Activated CD8-positive, alpha-beta memory T cell treated with anti-CD3 and anti-CD28 coated beads, Interleukin-2, amount 10 ng/mL, durations not matched to agents 7 days and 5 days (primary cell): ENCODE measurements at places on chromosomes 12 and 14. TPM values are rescaled to one million over a fixed set of nuclear protein-coding genes. Genes with fewer than 3 reads are reported as not detected.

DNA sequence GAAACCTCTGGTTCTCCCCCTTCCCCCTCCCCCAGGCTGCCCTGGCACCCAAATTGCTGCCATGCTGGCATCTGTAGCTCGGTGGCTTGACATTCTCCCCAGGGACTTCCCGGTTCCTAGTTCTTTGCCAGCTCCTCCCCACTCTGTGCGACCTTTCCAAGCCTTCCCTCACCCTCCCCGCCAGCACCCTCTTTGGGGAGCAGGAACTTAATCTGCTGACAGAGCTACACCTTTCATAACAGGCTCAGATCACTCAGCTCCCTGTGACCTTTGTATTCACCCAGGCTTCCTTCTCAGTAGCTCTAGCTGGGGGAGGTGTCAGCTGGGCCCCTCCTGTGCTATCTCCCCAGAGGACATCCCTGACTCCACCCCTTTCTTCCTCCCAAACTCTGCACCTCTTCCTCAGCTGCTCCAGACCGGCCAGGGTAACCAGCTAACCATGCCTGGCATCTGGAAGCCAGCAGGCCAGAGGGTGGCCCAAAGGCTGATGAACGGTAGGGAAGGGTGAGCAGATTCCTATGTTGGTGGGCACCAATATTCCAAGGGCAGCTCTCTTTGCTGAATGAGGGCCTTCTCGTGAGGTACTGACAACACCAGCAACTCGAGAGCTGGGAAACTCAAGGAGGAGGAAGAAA lies 1.8 kb upstream of the COX14 start:
- H3K36me3 ChIP-seq = peaks cover 5% of the 10 kb centered on the region
- H3K27ac ChIP-seq = peak overlapping the region; percentile 66

DNA sequence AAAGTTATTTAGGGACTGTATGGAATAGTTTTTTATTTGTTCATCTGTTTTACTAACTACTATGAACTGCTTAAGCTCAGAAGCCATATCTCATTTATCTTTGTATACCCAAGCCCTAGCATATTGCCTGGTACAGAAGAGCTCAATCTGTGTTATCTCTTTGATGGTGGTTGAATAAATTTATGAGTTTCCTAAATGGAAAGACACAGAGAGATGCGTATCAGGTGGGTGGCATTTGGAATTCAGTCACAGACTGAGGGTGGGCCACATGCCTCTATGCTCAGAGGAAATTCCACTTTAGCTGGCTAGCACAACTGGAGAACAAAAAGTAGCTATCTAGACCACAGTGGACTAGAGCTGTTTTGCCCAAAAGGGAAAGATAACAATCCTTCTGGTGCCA lies 145.5 kb downstream of the SLC6A15 start:
- DNase-seq = no peak
- no peaks in the 10 kb centered on the region for H3K4me1 ChIP-seq
- no peaks in the 10 kb centered on the region for H3K36me3 ChIP-seq
- no peaks in the 10 kb centered on the region for H3K27me3 ChIP-seq
- no peak overlapping the region for H3K4me3 ChIP-seq

DNA sequence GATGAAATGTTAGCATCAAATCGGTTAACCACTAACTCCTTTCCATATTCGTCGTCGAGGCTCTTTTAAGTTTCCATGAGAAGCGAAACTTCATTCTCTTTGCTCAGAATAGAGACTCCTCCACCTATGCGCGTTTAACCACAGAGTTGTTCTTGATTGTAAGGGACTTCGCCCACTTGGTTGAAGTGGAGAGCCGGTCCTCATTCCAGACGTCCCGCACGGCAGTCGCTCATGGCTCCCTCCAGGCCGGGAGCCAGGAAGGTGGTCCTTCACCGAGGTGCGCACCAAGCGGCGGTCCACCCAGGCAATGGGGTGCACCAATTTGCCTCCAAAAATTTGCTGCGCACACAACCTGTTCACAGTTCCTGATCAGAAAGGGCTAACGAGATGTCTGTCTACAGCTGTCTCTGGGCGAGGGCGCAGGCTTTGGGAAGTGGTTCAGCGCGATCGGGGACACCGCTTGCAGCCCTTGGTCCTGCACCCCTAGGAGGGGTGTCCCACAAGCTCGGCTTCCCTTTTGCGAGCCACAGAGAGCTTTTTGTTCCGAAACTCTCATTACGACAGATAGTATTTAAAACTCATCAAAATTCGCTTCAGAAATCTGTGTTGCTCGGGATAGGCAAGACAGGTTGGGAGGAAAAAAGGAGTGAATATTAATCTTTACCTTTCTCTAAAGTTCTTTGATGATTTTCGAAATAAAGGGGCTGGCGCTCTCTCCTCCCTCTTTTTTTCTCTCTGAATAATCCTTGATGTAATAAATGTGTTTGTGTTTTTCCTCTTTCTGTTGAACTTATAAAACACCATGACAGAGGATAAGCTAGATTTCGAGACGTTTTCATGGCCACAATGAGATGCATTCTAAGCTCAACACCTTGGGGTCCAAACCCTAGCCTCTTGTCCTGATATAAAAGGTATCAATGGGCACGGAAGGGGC lies 6.4 kb upstream of the ALX1 start:
- DNase-seq = no peak
- no peak overlapping the region for H3K4me3 ChIP-seq
- H3K27ac ChIP-seq = no peak overlapping the region
- H3K27me3 ChIP-seq = peaks cover 41% of the 10 kb centered on the region
- peaks cover 3% of the 10 kb centered on the region for H3K4me1 ChIP-seq

DNA sequence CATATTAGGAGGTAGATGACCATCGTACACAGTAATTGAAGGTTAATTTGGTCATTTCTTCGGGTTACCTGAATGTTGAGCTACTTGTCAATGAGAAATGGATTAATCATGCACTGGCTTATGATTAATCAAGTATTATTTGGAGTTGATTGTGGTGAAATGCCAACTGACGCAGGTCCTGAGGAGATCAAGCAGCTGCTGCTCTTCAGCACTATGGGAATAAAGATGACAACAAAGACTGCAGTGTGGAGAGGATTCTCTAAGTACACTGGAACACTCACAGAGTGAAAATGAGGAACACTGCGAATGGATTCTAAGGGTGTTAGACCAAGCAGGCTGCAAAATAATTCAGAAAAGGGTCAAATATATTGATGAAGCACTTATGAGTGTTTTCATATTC lies 202.8 kb upstream of the DIO2 start:
- no peak overlapping the region for H3K4me3 ChIP-seq
- H3K27ac ChIP-seq = no peak overlapping the region
- H3K4me1 ChIP-seq = no peaks in the 10 kb centered on the region
- no peaks in the 10 kb centered on the region for H3K27me3 ChIP-seq

- no peak for DNase-seq
- no peaks in the 10 kb centered on the region for H3K4me1 ChIP-seq
- H3K4me3 ChIP-seq = no peak overlapping the region
- H3K27me3 ChIP-seq = peaks cover 9% of the 10 kb centered on the region
- no peak overlapping the region for H3K27ac ChIP-seq
- H3K36me3 ChIP-seq = no peaks in the 10 kb centered on the region
Measured at GRCh38 chr12:127214186-127214585, 1052.8 kb upstream of the TMEM132C start.

- no peak for DNase-seq
- H3K27ac ChIP-seq = no peak overlapping the region
- no peaks in the 10 kb centered on the region for H3K4me1 ChIP-seq
- H3K4me3 ChIP-seq = no peak overlapping the region
- no peaks in the 10 kb centered on the region for H3K36me3 ChIP-seq
- peaks cover 3% of the 10 kb centered on the region for H3K27me3 ChIP-seq
Measured at GRCh38 chr12:29744365-29744764, 39.4 kb downstream of the TMTC1 start.

GRCh38 chr14:74257078-74257940 lies 18.1 kb downstream of the VSX2 start:
- H3K36me3 ChIP-seq = no peaks in the 10 kb centered on the region
- peak; percentile 67 for DNase-seq
- peak overlapping the region; percentile 70 for H3K4me3 ChIP-seq
- no peak overlapping the region for H3K27ac ChIP-seq
- peaks cover 9% of the 10 kb centered on the region for H3K4me1 ChIP-seq
- H3K27me3 ChIP-seq = peaks cover 35% of the 10 kb centered on the region

GRCh38 chr14:67577181-67577808 lies 22.8 kb downstream of the PIGH start:
- no peaks in the 10 kb centered on the region for H3K36me3 ChIP-seq
- H3K4me1 ChIP-seq = peaks cover 12% of the 10 kb centered on the region
- no peak overlapping the region for H3K27ac ChIP-seq
- H3K4me3 ChIP-seq = no peak overlapping the region
- H3K27me3 ChIP-seq = peaks cover 3% of the 10 kb centered on the region

DNA sequence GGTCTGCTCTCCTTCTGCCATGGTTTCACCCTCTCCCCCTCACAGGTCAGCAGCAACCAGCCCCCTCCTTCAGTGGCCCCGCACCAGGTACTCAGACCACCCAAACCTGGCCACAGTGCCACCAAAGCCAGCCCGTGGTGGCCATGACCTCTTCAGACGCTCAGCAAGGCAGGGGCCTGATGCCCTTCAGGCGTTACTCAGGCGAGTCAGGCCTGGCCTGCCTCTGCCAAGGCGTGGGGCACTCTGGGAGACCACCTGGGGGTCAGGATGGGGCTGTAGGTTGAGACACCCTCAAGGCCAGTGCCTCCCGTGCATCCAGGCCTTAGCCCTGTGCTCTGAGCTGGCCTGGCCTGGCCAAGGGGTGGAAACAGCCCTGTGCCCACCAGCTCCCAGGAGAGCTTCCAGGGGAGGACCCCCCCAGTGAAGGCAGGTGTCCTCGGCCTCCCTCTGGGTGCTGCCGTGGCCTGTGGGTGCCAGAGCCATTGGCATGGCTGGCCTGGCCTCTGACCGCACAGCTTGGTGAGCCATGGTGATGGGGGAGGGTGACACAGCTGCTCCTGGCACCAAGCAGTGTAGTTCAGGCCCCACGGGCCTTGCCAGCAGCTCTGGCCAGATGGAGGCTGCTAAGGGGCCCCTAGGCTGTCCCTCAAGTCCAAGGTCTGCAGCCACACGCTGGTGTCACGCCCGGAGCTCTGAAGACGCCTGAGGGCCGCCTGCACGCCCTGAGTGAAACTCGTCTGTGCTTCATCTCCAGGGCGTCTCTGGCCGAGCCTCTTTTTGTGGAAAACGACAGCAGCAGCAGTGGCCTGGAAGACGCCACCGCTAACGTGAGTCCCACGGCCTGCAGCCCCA lies 15.1 kb downstream of the XRCC3 start:
- peaks cover 11% of the 10 kb centered on the region for H3K36me3 ChIP-seq
- no peaks in the 10 kb centered on the region for H3K27me3 ChIP-seq
- no peak overlapping the region for H3K27ac ChIP-seq

DNA sequence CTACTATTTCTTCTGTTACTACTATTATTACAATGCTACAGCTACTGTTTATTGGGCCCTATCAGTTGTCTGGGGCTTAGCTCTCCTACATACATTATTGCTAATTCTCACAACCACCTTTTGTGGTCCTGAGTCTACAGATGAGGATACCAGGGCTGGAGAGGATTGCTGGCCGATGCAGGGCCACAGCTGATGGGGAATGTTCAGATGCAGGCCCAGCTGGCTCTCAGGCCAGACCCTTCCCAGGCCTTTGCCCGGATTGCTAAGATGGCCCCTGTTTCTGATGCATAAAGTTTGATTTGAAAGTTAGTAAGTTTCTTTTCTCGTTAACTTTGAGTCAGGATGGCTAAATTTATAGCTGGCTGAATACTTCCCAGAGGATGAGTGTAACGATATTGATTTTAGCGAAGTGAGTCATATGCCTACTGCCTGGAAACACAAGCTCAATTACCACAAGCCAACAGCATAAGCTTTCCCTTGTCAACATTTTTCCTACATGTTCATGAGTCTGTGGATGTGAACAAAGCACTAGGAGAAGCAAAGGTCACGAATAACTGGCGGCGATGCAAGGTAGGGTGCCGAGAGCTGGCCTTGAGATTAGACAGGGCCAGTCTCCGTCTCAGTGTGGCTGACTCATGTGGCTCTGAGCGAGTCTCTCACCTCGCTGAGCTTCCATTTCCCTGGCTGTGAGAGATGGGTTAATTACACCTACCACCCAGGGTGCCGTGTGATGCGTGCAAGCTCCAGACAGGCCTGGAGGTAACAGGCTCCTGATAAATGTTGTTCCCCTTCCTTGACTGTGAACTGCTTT lies 111.0 kb downstream of the BEGAIN start:
- no peaks in the 10 kb centered on the region for H3K4me1 ChIP-seq
- no peak for DNase-seq
- no peaks in the 10 kb centered on the region for H3K36me3 ChIP-seq
- no peaks in the 10 kb centered on the region for H3K27me3 ChIP-seq
- no peak overlapping the region for H3K27ac ChIP-seq

DNA sequence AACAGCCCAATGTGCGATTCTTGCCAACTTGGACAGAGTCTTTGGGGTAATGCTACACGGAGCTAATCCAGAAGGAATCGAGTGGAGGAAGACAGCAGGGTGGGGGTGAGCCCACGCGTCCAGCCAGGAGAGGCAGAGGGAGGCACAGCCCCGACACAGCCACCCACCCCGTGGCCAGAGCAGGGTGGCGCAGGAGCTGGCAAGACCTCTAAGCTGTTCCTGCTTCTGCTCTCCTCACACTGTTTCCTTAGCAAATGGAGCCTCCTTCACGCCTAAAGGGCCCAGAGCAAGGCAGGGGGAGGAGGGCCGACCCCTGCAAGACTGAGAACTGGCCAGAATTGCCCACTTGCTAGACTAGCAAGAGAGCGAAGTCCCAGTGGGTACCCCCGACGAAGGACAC lies 91.5 kb downstream of the FBXL14 start:
- no peak overlapping the region for H3K4me3 ChIP-seq
- no peaks in the 10 kb centered on the region for H3K36me3 ChIP-seq
- peaks cover 39% of the 10 kb centered on the region for H3K27me3 ChIP-seq
- H3K27ac ChIP-seq = no peak overlapping the region

- H3K27me3 ChIP-seq = no peaks in the 10 kb centered on the region
- H3K27ac ChIP-seq = no peak overlapping the region
- no peak for DNase-seq
- H3K4me1 ChIP-seq = peaks cover 16% of the 10 kb centered on the region
- no peak overlapping the region for H3K4me3 ChIP-seq
- H3K36me3 ChIP-seq = no peaks in the 10 kb centered on the region
Measured at GRCh38 chr12:111942557-111942956, 70.4 kb downstream of the TMEM116 start.

- H3K27ac ChIP-seq = no peak overlapping the region
- no peaks in the 10 kb centered on the region for H3K36me3 ChIP-seq
- no peaks in the 10 kb centered on the region for H3K27me3 ChIP-seq
- H3K4me1 ChIP-seq = peaks cover 5% of the 10 kb centered on the region
Measured at GRCh38 chr12:56461235-56462159, 6.9 kb upstream of the SPRYD4 start.

GRCh38 chr14:48937541-48938195 lies 648.5 kb downstream of the RPS29 start:
- no peaks in the 10 kb centered on the region for H3K4me1 ChIP-seq
- H3K27me3 ChIP-seq = no peaks in the 10 kb centered on the region
- H3K36me3 ChIP-seq = no peaks in the 10 kb centered on the region
- no peak overlapping the region for H3K4me3 ChIP-seq
- H3K27ac ChIP-seq = no peak overlapping the region
- no peak for DNase-seq

Gene ADAMTS20
- not detected for total RNA-seq

Gene MIPOL1
- not detected for total RNA-seq

Gene DAO
- not detected for total RNA-seq
